ENCODE measurements at places on chromosomes 2 and 18.

- no peak for DNase-seq
Measured at GRCh38 chr2:170404846-170405245, 226.9 kb downstream of the MYO3B start.

- no peak for DNase-seq
Measured at GRCh38 chr18:55387139-55387984, 200.6 kb downstream of the TCF4 start.

- DNase-seq, result no peak
Measured at GRCh38 chr18:23036660-23037201, 98.6 kb upstream of the CABLES1 start.

DNA sequence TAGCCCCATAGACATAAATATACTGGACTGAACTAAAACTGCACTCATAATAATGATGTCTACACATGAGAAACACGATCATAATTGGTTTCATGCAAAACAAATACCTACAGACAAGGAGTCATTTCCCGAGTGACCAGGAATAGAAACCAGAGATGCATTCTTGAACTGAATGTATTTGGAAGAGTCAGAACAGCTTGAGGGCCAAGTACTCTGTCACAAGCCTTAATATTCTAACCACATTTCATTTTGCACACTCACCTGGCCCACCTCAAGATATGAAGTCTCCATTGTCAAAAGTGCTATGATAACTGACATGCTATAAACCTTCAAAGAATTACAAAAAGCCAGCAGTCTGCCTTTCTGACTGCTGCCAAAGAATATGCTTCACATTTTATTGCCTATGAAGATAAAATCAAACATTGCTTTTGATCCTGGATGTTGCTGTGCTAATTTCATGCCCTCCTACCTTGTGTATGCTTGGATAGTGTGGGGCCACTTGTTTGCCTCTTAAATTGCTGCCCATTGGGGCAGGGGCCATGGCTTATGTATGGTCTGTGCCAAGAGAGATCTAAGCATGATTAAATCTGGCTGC is 18.9 kb upstream of the ASAP2 start:
- no peak for DNase-seq

DNA sequence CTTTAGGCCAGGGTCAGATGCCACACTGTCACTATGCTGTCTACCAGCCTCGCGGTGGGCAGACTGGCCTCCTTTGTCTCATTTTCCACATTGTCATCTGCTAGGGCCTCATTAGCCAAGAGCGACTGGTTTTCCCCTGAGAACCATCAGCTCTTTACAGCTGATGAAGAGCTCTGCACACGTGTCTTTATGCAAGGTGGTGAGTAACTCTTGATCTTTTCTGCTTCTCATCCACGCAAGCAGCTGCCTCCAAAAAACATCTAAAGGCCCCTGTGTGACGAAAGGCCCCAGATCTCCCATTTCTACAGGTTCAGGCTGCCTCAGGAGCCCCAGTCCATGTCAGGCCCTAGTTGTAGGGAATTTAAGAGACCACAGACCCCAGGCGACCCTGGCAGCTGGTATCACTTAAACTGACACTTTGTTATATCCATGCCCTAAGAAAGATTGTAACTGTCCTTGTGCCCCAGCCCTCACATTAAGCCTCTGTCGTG is 52.9 kb downstream of the DPYSL5 start:
- no peak for DNase-seq

- DNase-seq, result no peak
Measured at GRCh38 chr2:7450833-7451190, 533.6 kb downstream of the RNF144A start.

- no peak for DNase-seq
Measured at GRCh38 chr2:170862286-170862902, 45.7 kb downstream of the GAD1 start.

- no peak for DNase-seq
Measured at GRCh38 chr2:199348871-199349270, 108.9 kb downstream of the SATB2 start.

DNA sequence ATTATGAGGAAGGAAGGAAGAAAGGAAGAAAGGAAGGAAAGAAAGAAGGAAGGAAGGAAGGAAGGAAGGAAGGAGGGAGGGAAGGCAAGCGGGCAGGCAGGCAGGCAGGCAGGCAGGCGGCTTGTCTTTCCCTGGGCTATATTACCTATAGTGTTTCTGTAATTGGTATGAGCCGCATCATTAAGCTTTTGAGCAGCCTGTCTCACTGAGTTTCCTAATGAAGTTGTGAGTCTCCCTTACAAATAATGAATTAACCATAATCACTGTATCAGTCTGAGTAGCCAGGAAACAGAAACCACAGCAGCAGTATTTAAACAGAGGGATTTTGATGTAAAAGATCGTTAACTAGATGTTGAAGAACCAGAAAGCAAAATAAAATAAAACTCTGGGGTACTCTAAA is 11.8 kb upstream of the SULT1C3 start:
- no peak for DNase-seq

GRCh38 chr2:233922471-233922870 is 5.3 kb downstream of the TRPM8 start:
- peak; percentile 78 for DNase-seq

- no peak for DNase-seq
Measured at GRCh38 chr2:9638532-9638931, 7.7 kb upstream of the YWHAQ start.

- DNase-seq, result no peak
Measured at GRCh38 chr2:79620679-79621078, 107.8 kb downstream of the CTNNA2 start.

GRCh38 chr18:76420898-76421684 is 74.0 kb downstream of the ZNF516 start:
- DNase-seq, result peak; percentile 73

- no peak for DNase-seq
Measured at GRCh38 chr2:151922845-151923666, 94.8 kb upstream of the ARL5A start.

- DNase-seq, result no peak
Measured at GRCh38 chr18:57831597-57832377, 28.7 kb upstream of the ATP8B1 start.

DNA sequence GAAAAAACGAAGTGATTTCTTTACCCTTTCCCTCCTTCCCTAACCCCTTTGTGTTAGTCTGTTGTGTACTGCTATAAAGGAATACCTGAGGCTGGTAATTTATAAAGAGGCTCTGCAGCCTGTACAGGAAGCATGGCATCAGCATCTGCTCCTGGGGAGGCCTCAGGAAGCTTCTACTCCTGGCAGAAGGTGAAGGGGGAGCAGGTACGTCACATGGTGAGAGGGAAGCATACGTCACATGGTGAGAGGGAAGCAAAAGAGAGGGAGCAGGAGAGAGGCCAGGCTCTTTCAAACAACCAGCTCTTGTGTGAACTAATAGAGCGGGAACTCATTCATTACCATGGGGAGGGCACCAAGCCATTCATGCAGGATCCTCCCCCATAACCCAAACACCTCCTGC is 126.2 kb downstream of the CAPN13 start:
- DNase-seq, result no peak

- no peak for DNase-seq
Measured at GRCh38 chr18:32770054-32770665, 2.7 kb downstream of the KLHL14 start.

DNA sequence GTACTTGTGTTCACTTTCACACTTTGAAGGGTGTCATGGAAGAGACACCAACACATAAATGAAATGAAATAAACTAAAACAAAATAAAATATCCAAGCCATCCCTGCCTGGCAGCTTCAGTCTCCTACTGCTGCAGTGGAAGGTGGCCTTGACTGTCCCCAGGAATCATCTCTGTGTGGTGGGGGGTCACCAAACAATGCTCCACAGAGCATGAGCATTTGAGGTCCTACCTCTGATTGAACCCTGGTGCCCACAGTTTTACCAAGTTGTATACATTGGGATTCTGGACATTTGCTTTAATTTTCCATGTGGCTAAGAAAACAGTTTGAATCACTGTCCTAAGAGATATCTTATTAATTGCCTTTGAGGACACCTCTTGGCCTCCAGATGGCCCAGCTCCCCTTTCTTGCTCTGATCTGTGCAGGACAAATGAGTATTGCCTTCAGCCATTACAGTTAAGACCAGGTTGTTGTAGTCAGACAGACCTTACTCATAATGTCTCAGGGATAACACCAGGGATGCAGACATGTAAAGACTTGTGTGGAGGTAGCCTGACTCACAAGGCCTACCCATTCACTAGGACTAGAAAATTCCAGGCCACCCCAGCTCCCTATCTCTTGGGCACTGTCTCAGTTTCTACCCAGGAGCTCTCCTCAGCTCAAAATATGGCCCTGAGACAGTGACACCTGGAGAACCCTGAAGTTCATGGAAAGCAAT is 195.0 kb downstream of the MYCN start:
- DNase-seq, result no peak

GRCh38 chr2:5946225-5947115 is 254.3 kb downstream of the SOX11 start:
- DNase-seq, result no peak

DNA sequence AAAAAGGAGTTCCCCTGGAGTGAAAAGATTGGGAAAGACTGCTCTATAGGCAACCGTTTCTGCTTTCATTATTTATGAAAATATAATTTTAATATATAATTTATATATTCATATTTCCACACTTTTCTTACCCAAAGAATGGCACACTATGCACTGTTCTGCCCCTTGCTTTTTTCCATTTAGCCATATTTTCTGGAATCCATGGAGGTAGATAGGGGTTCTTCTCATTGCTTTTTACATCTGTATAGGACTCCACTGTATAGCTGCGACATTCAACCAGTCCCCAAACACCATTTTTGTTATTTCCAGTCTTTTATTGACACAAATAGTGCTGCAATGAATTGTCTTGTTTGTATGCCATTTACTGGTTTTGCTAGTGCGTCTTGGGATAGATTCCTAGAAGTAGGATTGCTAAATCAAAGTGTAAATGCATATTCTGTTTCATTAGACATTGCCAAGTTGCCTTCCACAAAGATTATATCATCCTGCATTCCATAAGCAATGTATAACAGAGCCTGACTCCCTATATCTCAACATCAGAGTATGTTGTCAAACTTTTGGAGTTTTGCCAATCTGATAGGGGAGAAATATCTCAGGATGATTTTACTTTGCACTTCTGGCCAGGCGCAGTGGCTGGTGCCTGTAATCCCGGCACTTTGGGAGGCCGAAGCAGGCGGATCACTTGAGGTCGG is 26.6 kb upstream of the TCF7L1 start:
- DNase-seq, result peak; percentile 92

DNA sequence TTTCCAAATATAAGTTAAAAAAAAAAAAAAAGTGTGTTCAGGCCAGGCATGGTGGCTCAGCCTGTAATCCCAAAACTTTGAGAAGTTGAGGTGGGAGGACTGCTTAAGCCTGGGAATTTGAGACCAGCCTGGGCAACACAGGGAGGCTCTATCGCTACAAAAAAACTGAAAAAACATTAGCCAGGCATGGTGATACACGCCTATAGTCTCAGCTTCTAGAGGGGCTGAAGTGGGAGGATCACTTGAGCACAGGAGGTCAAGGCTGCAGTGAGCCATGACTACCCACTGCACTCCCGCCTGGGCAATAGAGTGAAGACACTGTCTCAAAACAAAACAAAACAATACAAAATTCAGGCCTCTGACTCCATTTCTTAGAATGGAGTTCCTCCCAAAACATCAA is 9.2 kb downstream of the USP37 start:
- no peak for DNase-seq

DNA sequence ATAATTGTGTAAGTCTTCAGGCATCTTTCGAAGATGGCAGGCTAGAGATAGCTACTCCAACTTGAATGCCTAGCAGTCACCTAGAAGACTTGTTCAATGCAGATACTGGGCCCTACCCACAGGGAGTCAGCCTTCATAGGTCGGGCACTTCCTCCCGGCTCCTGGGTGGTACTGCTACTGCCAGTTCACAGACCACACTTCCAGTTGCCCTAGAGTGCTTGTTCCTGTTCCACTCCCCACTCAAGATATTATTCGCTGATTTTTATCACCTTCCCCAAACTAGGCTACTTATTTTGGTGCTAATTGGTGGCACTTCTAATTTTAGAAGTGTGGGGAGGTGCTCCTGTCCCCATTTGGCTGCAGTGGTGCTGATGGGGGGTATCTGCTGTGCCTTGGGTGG is 34.2 kb downstream of the INPP4A start:
- no peak for DNase-seq

GRCh38 chr18:25341831-25342230 is 10.1 kb downstream of the ZNF521 start:
- DNase-seq, result no peak

GRCh38 chr18:47882641-47883040 is 47.8 kb downstream of the SMAD2 start:
- no peak for DNase-seq

- DNase-seq, result peak; percentile 49
Measured at GRCh38 chr2:1744446-1745170, at the start of gene PXDN. Gene PXDN (minus strand): TSS chr2:1744515. CDS start chr2:1744455, 60 bp downstream.

DNA sequence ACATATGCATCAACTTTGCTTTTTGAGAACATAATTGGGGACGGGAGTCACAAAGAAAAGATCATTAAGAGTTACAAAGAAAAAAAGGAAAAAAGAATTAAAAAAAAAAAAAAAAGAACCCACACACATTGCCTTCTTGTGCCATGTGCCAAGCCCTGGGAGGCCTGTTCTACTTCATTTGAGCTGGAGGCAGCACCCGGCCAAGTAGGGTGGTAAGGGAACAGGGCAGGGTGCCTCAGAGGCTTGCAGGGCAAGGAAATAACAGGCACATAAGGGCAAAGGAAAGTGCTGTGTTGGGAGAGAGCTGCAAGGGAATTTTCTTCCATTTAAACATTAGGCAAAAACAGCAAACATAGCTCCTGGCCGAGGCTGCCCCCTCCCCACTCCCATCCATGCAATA is 418.0 kb downstream of the TMEM182 start:
- DNase-seq, result no peak

DNA sequence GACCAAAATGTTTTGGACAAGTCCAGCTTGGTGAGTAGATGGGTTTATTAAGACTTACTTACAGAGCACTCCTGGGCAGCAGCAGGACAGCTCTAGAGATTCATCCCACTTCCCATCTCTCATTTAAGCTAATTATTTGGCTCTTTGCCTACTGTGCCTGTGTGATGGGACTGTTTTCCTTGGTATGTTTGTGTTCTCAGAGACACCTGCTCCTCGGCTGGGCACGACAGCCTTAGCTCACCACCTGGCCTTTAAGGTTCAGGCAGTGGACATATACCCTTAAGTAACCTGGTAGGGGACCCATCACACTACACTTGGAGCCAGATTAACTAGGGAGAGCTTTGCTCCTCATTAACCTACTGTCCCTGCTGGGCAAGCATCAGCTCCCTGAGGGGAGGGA is 41.7 kb upstream of the EFEMP1 start:
- DNase-seq, result no peak

- DNase-seq, result no peak
Measured at GRCh38 chr2:58042486-58042970, 4.1 kb upstream of the VRK2 start.

GRCh38 chr2:26521913-26522180 is 43.9 kb upstream of the OTOF start:
- no peak for DNase-seq

- DNase-seq, result no peak
Measured at GRCh38 chr2:222479859-222480258, 55.5 kb downstream of the SGPP2 start.

- DNase-seq, result no peak
Measured at GRCh38 chr2:73852020-73852419, 23.3 kb downstream of the STAMBP start.

Data from T47D (cell line).